ENCODE measurements at places on chromosomes 3 and 15.

DNA sequence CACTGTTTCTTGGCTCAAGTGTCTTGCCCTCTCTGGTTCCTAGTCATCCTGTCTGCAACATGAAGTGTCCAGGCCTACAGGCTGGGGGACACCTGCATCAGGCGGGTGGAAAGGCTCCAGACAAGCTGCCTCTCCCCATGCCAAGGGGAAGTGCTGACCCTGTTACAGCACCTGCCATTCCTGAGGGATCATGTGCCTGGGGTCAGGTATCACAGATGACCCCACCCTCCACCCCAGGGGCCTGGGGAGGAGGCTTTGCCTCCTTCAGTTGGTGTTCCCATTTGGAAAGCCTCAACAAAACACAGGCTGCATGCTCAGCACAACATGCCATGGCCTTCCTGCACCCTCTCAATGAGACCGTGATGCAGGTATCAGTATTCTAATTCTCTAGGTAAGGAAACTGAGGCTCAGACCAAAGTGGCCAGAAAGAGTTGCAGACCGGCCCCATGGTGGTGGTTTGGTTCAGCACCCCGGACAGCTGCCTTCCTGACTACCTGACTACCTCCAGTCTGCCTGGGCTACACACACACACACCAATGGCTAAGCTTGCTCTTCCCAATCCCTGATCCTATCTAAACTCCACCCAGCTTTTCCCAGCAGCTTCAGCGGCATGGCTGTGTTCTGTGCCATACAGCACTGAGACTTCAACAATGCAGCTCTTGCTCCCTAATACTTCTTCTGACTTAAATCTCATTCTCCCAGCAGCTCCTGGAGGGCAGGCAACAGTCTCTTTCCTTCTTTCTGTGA lies 69.7 kb upstream of the LINGO1 start:
- peak; percentile 18 for DNase-seq

- DNase-seq: no peak
Measured at GRCh38 chr3:55728461-55729100, 241.5 kb upstream of the WNT5A start.

DNA sequence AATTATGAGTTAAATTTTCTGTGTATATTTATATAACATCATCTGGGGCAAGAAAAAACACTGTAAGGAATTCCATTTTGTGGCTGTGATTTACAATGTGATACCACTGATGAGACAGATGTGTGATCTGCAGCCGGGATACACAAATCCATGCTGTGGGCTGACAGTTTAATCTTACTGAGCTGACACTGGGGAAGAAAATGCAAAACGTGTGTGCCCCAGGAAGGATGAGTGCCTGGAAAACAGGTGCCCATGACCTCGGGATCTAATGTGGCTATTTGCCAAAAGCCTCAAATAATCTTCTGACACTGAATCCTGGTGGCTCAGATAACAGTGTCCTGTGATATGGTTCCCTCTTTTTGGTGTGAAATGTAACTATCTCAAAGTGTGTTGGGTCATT lies 10.5 kb downstream of the MYRIP start:
- DNase-seq: no peak

DNA sequence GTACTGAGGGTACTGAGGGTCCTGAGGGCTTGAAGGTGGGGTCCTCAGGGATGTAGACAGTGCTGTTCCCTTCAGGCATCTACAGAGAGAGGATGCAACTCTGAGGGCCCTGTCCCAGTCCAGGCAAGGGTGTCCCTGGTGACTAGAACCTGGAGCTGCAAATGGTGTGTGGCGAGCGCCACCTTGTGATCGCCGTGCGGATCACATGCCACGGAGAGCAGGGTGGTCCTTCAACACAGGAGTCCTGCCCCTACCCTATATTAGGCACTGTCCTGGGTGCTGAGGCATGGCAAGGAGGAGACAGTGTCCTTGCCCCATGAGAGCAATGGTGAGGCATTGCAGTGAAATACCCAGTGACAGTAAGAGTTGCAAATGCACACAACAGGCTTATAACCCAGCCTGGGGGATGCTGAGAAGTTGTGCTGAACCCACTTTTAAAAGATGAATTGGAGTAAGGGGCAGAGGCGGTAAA lies 23.6 kb downstream of the RHCG start:
- DNase-seq: peak; percentile 44

- DNase-seq: peak; percentile 60
Measured at GRCh38 chr3:64824394-64824909, 136.7 kb upstream of the ADAMTS9 start.

DNA sequence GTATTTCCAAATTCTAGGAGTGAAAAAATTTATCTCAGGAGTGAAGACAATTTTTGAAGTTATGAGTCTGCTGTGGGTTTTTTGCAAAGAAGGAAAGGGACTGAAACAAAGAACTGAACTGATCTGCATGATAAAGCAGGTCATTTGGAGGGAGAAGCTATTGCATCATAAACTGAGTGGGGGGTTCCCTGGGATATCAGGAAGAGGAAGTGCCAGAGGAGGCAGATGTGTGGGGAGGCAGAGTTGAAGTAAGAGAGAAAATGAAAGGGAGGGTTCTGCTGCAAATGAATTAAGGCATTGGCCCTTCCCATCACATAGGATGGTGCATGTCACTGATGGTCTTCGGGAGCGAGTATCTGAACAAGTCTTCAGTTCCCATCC lies 379.2 kb downstream of the VPS13C start:
- DNase-seq: no peak

DNA sequence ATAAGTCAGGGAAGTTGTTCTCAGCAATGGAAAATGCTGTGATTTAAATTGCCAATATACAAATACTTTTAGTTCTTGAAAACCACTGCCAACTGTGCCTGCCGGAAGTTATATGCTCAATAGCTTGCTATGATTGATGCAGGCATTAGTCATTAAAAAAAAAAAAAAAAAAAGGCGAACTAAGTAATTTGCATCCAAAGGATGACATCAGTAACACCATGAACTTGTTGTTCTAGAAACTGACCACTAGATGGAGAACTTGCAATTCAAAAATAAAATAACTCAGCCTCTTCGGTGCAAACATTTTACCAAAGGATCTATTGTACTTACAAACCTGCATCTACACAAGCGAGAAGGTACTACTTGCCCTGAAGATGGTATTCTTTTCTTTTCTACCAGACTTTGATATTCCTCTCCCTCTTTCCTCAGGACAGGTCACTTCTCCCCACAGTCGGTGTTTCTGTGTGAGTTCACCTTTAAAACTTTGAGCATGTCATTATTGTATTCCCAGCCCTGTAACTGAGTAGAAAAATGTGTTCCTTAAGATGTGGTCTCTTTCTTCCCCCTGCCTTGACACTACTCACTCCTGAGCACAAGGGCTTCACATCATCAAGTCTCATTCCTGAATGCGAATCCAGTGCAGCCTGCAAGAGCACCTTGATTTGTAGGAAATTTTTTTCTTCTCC lies 115.0 kb upstream of the VEPH1 start:
- peak; percentile 86 for DNase-seq

- DNase-seq: no peak
Measured at GRCh38 chr15:45326741-45327140, 51.6 kb downstream of the GATM start.

DNA sequence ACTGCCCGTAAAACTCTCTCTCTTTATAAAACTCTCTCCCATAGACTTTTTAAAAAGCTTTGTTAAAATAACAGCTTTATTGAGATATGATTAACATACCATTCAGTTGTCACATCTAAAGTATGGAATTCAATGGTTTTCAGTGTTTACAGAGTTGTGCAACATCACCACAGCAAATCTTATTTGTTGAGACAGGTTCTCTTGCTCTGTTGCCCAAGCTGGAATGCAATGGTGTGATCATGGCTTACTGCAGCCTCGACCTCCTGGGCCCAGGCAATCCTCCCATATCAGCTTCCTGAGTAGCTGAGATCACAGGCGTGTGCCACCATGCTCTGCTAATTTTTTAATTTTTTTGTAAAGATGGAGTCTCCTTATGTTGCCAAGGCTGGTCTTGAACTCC lies 35.9 kb upstream of the TRAK1 start:
- DNase-seq: peak; percentile 83

GRCh38 chr3:55294557-55294956 lies 192.5 kb downstream of the WNT5A start:
- no peak for DNase-seq

- peak; percentile 28 for DNase-seq
Measured at GRCh38 chr3:154904328-154904727, 175.8 kb upstream of the MME start.

DNA sequence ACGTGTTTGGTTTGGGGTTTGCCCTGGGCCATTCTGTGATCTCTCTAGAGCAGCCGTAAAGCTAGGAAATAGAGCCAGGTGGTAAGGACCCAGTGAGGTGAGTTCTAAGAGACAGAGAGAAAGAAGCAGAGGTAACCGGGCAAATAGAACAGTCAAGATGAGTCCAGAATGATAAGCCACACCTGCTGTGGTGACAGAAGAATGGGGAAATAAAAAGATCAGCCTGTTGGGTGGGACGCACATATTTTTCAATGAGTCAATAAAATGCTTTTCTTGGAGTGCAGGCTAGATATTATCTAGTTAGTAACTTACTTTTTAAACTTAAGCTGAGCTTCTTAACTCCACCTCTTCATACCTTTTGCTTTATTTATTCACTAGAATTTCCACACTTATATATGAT lies 135.0 kb downstream of the NFKBIZ start:
- DNase-seq: no peak

DNA sequence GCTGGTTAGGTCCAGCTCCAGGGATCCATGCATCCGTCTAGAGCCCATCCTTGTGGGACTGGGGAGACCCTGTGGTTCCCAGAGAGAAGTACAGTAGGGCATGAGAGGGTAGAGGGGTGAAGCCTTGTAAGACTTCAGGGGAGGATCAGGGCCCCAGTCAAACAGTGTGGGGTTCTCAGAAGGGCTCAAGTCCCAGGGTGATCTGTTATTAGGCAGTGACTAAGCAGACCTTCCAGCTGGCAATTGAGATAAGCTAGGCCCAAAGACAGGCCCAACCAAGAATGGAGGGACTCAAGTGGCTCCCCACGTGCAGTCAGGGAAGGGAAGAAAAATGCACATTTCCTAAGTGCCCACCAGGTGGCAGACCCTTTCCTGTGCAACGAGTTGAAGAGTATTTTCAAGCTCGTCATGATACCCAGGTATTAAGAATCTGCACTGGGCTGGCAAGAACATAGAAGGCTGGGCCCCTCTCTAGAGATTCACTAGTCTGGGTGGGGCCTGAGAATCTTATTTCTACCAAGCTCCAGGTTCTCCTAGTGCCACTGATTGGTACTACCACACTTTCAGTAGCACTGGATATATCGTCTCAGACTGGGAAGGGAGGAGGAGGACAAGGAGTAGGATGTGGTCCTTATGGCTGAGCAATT lies 240.8 kb downstream of the NR1D2 start:
- peak; percentile 65 for DNase-seq

- peak; percentile 58 for DNase-seq
Measured at GRCh38 chr3:190099099-190099498, 21.6 kb downstream of the P3H2 start.

- DNase-seq: no peak
Measured at GRCh38 chr3:27115352-27115751, 253.8 kb downstream of the NEK10 start.

DNA sequence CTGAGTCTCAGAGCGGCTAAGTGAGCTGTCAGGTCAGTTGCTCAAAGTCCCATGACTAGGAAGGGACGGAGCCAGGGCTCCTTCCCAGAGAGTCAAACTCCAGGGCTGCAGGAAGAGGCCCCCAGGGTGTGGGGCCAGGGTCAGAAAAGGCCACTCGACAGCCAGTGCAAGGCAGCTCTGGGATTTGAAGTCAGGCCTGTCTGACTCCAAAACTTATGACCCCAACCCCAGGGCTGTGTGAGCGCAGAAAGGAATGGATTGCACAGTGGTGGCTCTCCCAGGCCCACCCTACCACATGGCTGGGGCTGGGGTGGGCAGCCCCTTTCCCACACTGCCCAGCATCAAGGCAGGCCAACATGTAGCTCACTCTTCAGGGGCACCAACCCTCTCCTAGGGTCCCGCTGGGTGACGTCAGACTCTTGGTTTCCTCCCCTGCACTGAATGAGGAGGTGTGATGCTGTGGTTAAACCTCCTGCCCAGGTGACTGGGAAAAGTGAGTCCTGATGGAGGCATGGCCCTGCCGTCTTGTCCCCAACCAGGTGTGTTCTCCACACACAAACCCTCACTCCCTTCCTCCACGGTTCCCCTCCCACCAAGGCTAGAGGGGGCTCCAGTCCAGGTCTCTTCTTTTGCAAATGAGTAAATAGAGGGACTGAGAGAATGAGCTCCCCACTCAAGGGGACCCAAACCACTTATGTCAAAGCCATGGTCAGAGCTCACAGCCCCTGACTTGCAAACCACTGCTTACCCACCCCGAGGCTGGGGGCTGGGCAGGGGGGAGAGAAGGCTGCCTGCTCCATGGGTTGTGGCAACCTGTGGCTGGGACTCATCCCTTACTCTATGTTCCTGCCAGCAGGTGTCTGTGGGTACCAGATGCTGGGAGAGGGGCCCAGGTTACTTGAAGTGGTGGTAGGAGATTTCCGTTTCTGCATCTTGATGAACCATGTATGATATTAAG lies 23.8 kb upstream of the CORO2B start:
- no peak for DNase-seq

GRCh38 chr3:194154346-194154745 lies 18.4 kb downstream of the HES1 start:
- DNase-seq: no peak

DNA sequence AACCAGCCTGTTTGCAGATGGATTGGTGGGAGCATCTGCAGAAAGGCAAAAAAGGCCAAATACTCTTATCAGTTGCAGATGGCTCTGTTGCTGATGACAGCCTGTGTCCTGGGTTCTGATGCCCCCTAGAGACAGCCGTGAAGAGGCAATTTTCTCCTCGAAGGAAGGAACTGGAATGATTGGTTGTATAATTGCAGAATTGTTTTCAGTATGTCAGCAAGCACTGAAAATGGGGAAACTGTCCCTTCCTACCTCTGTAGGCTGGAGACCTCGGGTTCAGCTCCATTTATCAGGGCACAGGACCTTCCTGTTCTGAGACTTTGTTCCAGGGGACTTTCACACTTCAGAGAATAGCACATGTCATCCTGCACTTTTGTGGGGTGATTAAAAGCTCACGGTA lies 103.0 kb downstream of the PGPEP1L start:
- peak; percentile 72 for DNase-seq

DNA sequence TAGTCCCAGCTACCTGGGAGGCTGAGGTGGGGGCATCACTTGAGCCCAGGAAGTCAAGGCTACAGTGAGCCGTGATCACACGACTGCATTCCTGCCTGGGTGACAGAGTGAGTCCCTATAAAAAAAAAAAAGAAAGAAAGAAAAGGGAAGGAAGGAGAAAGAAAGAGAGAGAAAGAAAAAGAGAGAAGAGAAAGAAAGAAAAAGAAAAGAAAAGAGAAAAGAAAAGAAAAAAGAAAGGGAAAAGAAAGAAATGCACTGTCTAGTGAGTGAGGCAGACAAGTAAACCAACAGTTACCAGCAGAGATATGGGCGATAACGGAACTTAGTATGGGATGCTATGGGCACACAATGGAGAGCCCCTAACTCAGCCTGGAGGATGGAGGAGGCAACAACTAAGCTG lies 37.2 kb upstream of the TSEN2 start:
- no peak for DNase-seq

DNA sequence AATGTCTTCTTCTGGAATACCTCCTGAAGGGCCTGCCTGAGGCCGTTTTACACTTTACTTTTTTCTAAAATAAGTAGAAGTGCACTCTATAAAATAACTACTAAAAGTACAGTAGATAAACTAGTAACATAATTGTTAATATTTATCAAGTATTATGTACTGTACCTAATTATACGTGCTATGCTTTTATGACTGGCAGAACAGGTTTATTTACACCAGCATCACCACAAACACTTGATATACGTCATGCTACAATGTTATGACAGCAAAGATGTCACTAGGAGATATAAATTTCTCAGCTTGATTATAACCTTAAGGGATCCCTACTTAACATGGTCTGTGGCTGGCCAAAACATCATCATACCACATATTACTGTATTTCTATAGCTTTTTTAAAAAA lies 29.4 kb downstream of the DLG1 start:
- no peak for DNase-seq

GRCh38 chr15:82568986-82569385 lies 28.7 kb upstream of the RPS17 start:
- no peak for DNase-seq
